NCI-H69 (cell line): ENCODE measurements at places on chromosomes 11 and 22.

GRCh38 chr22:42277988-42278776, 7.7 kb upstream of the TCF20 start:
- peak; percentile 69 for DNase-seq

- no peak for DNase-seq
Measured at GRCh38 chr11:15672825-15673224, 558.1 kb downstream of the INSC start.

GRCh38 chr11:115197433-115197832, 306.8 kb downstream of the CADM1 start:
- no peak for DNase-seq

DNA sequence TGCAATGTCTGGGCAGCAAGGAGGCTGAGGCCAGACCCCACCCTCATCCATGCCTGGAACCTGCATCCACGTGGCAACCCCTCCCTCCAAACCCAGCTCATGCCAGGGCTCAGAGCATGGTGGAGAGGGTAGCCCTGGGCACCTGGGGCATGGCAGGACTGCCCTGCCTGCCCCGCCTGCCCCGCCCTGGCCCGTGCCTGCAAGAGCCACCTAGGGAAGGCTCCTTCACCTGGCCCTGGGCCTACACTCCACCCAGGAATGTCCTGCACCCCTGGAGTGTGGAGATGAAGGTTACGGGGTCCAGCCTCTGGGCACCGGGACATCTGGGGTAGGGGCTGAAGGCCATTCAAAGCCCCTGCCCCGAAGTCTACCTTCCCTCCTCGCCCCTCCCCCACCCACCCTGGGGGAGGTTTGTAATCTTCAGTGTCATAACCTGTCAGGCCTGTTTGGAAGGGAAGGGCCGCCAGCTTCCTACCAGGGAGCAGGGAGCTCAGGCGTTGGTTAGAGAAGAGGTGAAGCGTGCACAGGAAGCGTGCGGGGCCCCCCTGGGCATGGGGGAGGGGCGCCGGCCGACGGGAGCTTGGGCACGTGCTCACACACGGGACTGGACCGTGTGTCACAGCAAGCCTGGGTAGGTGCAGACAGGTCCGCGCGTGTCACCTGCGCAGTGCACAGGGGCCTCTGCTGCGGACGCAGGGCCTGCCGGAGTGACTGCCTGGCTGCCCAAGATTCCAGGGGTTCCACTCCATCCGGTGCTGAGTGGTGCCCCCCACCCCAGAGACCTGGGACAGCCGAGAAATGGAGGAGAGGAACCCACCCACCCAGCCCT, 30.7 kb upstream of the TH start:
- DNase-seq: no peak

DNA sequence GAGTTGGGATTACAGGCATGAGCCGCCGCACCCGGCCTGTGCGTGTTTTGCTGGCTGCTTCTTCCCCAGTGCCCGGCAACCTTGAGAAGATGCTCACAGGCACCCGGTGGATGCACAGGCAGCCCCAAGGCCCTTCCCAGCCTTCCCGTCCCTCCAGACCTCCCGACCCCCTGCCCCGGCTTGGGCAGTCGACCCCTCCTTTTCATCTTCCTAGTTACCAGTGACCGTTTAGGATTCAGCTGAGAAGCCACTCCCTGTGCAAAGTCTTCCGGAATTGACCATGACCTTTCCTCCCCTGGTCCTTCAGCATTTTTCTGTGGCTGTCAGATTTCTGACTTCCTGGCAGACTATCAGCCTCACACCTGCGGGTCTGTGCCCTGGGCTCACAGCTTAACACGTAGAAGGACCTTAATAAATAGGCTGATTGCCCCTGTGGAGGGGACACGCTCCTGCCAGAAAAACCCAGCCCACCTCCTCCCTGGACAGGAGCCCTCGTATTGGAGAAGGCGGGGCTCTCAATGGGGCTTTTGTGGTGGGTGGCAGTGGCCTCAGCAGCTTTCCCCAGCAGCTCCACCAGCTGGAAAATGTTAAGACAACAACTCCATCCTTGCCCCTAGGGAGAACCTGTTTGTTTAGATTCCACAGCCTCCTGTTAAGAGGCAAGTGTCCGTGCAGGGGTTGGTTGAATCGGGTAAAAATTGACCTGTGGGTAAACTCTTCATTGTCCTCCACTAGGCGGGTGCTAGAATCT, 10.4 kb upstream of the ANO1 start:
- DNase-seq: peak; percentile 74
